ENCODE measurements at places on chromosomes 1 and 21. TPM values are rescaled to one million over a fixed set of nuclear protein-coding genes. Genes with fewer than 3 reads are reported as not detected.

Gene TRPM2
- 0.31 TPM for polyA plus RNA-seq

Gene FAAH
- polyA plus RNA-seq = 5.4 TPM

Gene C1QTNF12
- polyA plus RNA-seq = 0.46 TPM

Gene SLFNL1
- polyA plus RNA-seq = 0.04 TPM

Gene LEPR
- 6.5 TPM for polyA plus RNA-seq

Gene FMOD
- polyA plus RNA-seq = 0.47 TPM

Gene CLDN19
- polyA plus RNA-seq = 0.06 TPM

Gene AKNAD1
- polyA plus RNA-seq = 6.9 TPM

Gene RASSF5
- 2.4 TPM for polyA plus RNA-seq

- no peaks in the 10 kb centered on the region for H3K4me1 ChIP-seq
- H3K36me3 ChIP-seq = no peaks in the 10 kb centered on the region
- H3K27me3 ChIP-seq = no peaks in the 10 kb centered on the region
- no peak overlapping the region for H3K4me3 ChIP-seq
These were observed 10.7 kb upstream of the MYOCOS start for GRCh38 chr1:171611306-171611705.

GRCh38 chr1:168920456-168921094 is 185.9 kb upstream of the ATP1B1 start:
- no peak overlapping the region for H3K27ac ChIP-seq
- no peaks in the 10 kb centered on the region for H3K27me3 ChIP-seq
- H3K4me3 ChIP-seq = no peak overlapping the region
- DNase-seq = no peak
- no peaks in the 10 kb centered on the region for H3K36me3 ChIP-seq
- H3K4me1 ChIP-seq = no peaks in the 10 kb centered on the region

DNA sequence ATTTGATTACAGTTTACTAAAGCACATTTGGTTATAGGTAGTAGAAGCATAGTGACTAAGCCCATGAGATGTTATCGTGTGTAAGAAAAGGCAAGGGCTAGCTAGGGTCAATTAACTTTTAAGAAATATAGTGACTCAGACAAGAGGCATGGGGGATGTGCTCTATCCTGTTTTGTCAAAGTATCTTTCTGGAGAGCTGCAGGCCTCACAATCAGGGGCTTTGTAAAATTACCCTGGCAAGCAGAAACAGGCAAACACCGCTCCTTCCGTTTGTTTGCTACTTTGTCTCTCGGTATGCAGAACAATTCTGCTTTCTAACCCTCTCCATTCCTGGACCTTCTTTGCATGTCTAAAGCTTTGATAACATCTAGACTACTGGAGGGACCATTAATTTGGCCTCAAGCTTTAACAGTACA is 26.1 kb upstream of the ZNF697 start:
- DNase-seq = peak; percentile 75
- peaks cover 33% of the 10 kb centered on the region for H3K4me1 ChIP-seq
- H3K36me3 ChIP-seq = no peaks in the 10 kb centered on the region
- no peak overlapping the region for H3K4me3 ChIP-seq
- no peaks in the 10 kb centered on the region for H3K27me3 ChIP-seq
- H3K27ac ChIP-seq = peak overlapping the region; percentile 77

DNA sequence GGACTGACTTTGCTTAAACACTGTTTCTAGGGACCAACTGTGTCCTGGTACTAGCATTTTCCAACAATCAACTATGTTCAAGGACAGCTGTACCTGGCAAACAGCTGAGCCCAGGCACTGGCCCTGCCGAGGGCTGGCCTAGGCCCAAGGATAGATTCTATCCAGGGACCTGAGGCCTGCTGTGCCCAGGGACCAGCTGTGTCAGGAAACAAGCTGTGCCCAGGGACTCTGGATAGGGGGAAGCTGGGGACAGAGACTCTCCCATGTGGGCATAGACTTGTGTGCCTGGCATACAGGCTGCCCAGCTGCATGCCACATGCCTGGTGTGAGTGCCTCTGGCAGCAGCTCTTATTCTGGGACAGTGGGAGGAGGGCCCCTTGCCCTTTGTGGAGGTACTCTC is 38.1 kb upstream of the POU3F1 start:
- H3K36me3 ChIP-seq = no peaks in the 10 kb centered on the region
- H3K27me3 ChIP-seq = no peaks in the 10 kb centered on the region
- H3K4me1 ChIP-seq = no peaks in the 10 kb centered on the region
- no peak overlapping the region for H3K4me3 ChIP-seq
- no peak overlapping the region for H3K27ac ChIP-seq

DNA sequence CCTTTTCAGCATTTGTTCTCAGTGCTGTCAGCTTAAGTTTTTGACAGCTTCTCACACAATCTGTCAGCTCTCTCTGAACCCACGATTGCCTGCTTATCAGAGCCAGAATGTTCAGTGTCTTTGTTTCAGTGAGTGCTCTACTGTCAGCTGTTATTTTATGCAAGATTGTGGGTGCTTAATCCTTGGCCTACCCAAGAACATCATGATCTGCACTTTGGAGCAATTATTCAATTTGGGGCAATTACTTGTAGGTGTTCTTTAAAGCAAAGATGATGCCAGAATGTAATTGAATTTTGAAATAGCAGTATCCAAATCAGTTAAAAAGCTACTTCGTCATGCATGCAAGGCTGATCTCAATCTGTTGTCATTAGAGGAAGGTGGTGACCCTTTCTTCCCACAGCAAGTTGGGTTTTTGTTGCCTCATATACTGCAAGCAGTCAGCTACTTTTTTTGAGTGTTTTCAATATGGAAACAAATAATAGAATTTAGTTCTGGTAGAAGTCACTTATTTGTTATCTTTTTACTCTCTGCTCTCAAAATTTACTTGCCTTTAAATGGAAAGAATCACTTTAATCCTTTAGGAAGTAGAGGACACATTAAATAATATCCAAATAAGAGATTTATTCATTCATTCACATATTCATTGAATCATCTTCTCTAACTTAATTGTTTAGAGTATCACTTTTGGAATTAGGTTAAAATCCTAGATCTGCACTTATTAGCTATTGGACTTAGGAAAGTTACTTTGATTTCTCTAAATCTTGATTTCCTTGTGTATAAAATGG is 253.5 kb upstream of the CACYBP start:
- no peaks in the 10 kb centered on the region for H3K27me3 ChIP-seq
- no peaks in the 10 kb centered on the region for H3K4me1 ChIP-seq
- H3K27ac ChIP-seq = no peak overlapping the region
- DNase-seq = no peak

DNA sequence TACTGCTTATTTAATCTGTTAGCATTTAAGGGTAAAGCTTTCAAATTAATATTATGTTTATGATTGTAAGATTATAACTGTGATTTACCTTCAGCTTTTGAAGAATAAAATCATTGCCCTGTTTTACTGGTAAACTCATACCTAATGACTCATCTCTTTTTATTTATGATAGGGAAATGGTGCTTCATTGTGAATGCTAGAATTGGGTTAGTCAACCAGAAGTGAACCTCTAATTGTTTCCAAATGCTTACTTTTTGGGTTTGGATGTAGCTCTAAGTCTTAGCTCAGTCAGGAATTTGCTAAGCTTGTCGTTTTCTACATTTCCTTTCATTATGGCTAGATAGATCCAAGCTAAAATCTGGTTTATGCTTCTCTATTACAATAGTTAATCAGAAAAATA is 59.4 kb downstream of the SLC30A7 start:
- no peaks in the 10 kb centered on the region for H3K27me3 ChIP-seq
- H3K27ac ChIP-seq = no peak overlapping the region
- DNase-seq = no peak
- H3K4me3 ChIP-seq = no peak overlapping the region
- H3K4me1 ChIP-seq = peaks cover 25% of the 10 kb centered on the region
- H3K36me3 ChIP-seq = no peaks in the 10 kb centered on the region

DNA sequence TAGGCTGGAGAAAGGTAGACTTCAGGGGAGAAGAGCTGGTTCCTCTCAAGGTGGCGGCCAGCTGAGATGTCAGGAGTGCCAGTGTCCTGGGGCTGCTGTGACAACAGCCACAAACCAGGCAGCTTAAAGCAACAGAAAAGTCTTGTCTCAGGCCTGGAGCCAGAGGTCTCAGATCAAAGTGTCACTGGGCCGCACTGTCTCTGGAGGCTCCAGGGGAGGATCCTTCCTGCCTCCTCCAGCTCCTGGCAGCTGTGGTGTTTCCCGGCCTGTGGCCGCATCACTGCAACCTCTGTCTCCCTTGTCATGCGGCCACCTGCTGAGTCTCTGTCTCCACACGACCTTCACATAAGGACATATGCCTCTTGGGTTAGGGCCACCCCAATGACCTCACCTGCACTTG is 24.4 kb upstream of the TSPEAR start:
- no peak for DNase-seq
- H3K4me3 ChIP-seq = no peak overlapping the region
- no peaks in the 10 kb centered on the region for H3K4me1 ChIP-seq
- peaks cover 3% of the 10 kb centered on the region for H3K27me3 ChIP-seq
- no peak overlapping the region for H3K27ac ChIP-seq

- no peaks in the 10 kb centered on the region for H3K36me3 ChIP-seq
- no peaks in the 10 kb centered on the region for H3K4me1 ChIP-seq
- H3K27me3 ChIP-seq = no peaks in the 10 kb centered on the region
- no peak for DNase-seq
These were observed 4.0 kb upstream of the SAMSN1 start for GRCh38 chr21:14550135-14550534.

GRCh38 chr1:54091666-54092065 is 38.3 kb downstream of the TCEANC2 start:
- no peak overlapping the region for H3K27ac ChIP-seq
- no peaks in the 10 kb centered on the region for H3K4me1 ChIP-seq
- no peaks in the 10 kb centered on the region for H3K27me3 ChIP-seq
- no peak for DNase-seq
- H3K4me3 ChIP-seq = no peak overlapping the region

GRCh38 chr1:10767282-10767681 is 29.2 kb downstream of the CASZ1 start:
- peaks cover 19% of the 10 kb centered on the region for H3K4me1 ChIP-seq
- H3K36me3 ChIP-seq = no peaks in the 10 kb centered on the region
- H3K27me3 ChIP-seq = no peaks in the 10 kb centered on the region
- H3K4me3 ChIP-seq = no peak overlapping the region

DNA sequence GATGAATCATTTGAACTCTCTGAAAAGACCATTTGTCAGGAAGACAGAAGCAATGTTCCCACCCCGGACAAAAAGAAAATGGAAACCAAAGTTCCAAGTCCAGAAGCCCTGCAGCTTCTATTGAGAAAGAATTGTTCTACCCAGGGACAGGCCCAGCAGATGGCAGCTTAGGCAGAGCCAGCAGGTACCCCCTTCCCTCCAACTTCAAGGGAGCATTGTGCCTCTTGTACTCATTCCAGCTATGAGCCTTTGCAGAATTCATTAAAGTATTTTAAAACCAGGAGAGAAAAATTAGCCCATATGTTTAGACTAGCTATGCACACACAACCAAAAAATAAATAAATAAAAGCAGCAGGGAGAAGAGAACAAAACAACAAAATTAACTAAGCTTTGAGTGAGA is 85.2 kb upstream of the KCND3 start:
- no peaks in the 10 kb centered on the region for H3K27me3 ChIP-seq
- DNase-seq = no peak
- H3K4me1 ChIP-seq = no peaks in the 10 kb centered on the region
- H3K27ac ChIP-seq = no peak overlapping the region
- no peak overlapping the region for H3K4me3 ChIP-seq
- no peaks in the 10 kb centered on the region for H3K36me3 ChIP-seq

DNA sequence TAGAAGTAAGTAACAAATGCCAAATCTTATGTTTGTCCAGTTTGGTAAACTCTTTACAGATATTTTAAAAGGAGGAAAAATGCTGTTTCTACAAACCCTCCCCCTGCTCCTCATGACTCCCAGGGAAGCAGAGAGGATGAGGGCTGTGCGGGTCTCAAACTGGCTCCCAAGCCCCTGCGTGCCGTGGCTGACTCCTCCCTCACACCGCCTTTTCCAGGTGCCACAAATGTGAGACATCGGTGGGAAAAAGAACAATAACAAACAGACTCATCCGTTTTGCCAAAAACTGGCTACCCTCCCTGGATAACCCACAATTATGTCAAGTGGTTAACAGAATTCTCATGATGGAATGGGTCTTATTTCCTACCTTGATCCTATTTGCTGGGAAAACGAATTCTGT is 594.6 kb downstream of the PTPRU start:
- no peak overlapping the region for H3K4me3 ChIP-seq
- no peak overlapping the region for H3K27ac ChIP-seq
- no peaks in the 10 kb centered on the region for H3K36me3 ChIP-seq
- H3K4me1 ChIP-seq = no peaks in the 10 kb centered on the region
- H3K27me3 ChIP-seq = no peaks in the 10 kb centered on the region

Measured in keratinocyte (primary cell).